ENCODE measurements at places on chromosomes 3 and 15.

DNA sequence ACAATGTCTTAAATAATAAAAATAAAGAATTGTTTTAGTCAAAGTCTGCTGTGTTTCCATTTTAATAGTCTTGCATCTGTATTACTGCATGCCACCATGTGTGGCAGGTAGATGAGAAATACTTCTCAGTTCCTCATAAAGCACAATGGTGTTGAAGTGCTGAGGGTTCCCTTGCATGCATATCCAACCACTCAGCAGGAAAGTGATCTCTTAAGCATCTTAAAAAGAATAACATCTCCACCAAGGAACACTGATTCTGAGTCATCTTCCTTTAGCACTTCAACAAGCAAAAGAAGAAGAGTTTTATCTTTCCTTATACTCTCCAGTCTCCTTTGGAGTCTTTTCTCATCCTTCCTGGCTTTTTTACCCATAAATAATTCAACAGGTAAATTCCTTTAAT is 602.0 kb downstream of the TBL1XR1 start:
- no peak for DNase-seq

DNA sequence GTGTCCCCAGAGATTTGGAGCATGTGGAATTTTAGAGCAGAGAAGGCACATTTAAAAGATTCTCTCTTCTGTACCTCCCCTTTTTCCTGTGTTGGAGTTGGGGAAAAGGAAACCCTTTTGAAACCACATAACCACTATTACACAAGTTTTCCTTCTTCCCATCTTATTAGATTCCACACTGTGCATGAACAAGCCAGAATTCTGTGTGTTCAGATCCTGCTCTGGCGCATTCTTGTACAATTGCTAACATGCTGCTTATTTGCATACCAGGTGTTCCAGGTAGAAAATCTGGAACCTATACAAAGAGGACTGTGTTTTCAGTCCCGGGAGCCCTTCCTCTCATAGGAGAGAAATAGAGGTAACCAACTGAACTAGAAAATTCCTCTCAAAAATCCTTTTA is 2.6 kb upstream of the CIB2 start:
- no peak for DNase-seq

DNA sequence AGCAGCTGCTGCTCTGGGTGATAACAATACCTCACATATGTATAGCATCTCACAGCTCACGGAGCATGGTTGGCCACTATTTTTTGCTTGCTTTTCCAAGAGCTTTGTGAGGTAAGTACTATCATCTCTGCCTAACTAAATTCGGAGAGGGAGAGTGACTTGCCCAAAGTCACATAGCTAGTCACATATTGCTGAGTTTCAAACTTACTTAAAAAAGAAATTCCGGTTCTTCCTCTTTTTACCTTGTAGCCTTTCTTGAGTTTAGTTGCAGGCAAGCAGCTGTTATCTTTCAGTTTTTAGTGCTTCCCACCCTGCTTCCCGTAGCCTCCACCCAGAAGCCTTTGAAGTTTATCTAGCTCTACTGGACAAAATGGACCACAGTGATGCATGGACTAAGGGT is 309.2 kb downstream of the PDCD6IP start:
- no peak for DNase-seq

GRCh38 chr3:145422556-145422955 is 738.4 kb downstream of the PLOD2 start:
- no peak for DNase-seq

- no peak for DNase-seq
These were observed 424.6 kb downstream of the FGF12 start for GRCh38 chr3:192302721-192303120.

- no peak for DNase-seq
These were observed 25.1 kb downstream of the SHISA5 start for GRCh38 chr3:48478626-48479555.

- DNase-seq = no peak
These were observed 67.1 kb upstream of the CDV3 start for GRCh38 chr3:133506215-133506901.

GRCh38 chr3:194607592-194608389 is 25.4 kb downstream of the TMEM44 start:
- DNase-seq = no peak

- no peak for DNase-seq
These were observed 40.3 kb downstream of the RGMA start for GRCh38 chr15:93048759-93049161.

GRCh38 chr3:134852132-134852531 is 57.1 kb downstream of the EPHB1 start:
- DNase-seq = no peak

GRCh38 chr15:49075881-49076280 is 29.6 kb upstream of the SECISBP2L start:
- no peak for DNase-seq

- peak; percentile 88 for DNase-seq
These were observed 14.2 kb upstream of the ANKDD1A start for GRCh38 chr15:64897345-64897985.

- DNase-seq = peak; percentile 23
These were observed 2.9 kb upstream of the C15orf39 start for GRCh38 chr15:75198560-75199356.

DNA sequence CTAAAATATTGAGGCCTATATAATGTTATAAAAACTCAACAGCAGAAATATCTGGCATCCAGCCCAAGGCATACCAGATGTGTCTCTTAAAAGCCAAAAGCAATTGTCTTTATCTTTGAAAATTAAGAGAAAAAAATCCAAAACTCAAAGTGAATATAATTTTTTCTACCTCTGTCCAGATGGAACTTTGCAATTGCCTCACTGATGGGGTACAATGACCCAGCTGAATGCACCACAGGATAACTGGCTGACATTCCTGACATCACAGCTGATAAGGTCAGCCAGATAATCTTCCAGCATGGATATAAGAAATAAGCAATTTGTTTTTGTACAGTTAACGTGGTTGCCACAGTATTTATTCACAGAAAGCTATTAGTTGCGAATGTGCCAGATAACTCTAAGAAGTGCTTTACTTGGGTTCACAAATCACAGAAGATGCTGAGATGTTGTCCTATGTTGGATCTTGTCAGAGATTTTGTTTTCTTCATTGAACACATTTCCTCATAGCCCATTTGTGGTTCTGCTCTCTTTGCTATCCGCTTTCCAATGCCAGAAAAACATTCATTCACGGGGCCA is 566.9 kb upstream of the CCDC54 start:
- DNase-seq = no peak

DNA sequence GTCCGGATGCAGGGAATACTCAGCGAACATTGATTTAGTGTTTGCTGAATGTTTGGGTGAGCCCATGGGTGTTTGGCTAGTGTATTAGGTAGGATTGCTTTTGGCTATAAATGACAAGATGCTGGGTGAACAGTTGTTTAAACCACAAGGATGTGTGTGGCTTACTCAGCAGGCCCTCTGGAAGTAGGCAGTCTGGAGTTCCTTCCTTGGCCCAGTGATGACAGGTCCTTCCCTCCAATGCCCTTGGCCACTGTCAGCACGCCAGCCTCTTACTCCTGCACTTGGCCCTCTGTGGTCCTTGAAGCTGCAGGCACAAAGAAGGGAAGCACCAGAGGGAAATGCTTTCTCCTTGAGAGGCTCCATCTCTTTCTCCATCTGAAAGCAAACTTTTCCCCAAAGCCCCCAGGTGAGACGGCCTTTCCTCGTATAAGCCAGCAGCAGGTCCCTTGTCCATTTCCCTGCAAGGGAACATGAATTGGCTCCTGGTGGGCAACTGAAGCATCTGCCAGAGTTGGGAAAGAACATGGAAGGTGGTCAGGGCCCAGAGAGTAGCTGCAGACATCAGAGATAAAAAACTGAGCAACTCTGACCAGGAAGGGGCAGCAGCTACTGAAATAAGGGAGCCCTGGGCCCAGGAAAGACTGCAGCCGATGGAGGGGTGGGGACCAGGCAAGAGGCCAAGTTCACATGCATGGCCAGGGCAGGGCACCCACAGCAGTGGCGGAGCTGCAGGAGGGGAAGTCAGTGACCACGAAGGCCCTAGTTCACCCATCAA is 105.0 kb downstream of the TPRA1 start:
- DNase-seq = no peak

- DNase-seq = peak; percentile 61
These were observed 775 bp downstream of the C3orf33 start for GRCh38 chr3:155805204-155805801.

- DNase-seq = no peak
These were observed 147.2 kb downstream of the FOXP1 start for GRCh38 chr3:71436337-71436736.

DNA sequence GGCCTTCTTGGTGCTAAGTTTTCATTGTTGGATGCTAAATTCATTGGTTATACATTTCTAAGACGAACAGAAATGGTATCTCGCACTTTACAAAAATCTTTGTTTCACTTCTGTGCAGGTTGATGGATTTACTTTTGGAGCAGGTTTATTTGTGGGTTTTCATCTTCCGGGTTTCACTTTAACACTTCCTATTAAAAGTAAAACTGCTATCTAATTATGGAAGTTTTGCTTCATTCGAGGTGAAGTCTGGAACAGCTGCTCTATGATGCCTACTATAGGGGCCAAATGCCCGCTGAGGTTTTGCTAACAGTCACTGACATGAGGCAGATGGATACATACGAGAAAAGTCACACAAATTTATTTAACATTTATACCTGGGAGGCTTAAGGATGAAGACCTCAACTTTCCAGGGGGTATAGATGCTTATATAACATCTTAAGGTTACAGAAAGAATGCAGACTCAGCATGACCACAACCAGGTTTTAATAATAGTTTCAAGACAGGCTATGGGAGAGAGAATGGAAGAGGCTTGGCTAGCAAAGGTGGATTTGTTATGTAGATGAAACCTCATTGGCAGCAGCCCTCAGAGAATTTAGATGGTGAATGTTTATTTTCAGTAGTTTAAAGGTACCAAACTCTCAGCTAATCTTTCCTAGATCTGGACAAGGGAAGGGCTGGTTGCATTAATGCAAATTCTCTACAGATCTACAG is 54.2 kb downstream of the OSTN start:
- no peak for DNase-seq

- no peak for DNase-seq
These were observed 63.0 kb upstream of the LMCD1 start for GRCh38 chr3:8438507-8439079.

- DNase-seq = no peak
These were observed 510.1 kb upstream of the CFAP20DC start for GRCh38 chr3:59559721-59560435.

DNA sequence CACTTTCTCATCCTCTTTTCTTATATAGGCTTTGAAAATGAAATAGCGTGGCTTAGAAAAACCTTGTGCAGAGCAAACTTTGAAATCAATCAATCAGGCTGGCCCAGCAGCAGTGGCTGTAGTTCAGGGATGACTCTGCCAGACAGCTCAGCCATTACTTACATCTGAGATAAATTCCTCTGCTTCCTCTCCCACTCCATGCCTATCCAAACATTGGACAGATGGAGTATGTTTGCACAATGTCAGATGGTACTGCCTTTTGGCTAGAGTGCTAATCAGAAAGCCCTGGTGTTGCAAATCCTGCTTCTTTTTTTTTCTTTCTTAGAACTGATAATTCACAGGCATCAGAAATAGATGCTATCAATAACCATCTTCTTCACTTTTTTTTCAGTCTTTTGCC is 1065.1 kb downstream of the AGBL1 start:
- no peak for DNase-seq

- no peak for DNase-seq
These were observed 8.7 kb downstream of the SRP14 start for GRCh38 chr15:40029979-40030893.

DNA sequence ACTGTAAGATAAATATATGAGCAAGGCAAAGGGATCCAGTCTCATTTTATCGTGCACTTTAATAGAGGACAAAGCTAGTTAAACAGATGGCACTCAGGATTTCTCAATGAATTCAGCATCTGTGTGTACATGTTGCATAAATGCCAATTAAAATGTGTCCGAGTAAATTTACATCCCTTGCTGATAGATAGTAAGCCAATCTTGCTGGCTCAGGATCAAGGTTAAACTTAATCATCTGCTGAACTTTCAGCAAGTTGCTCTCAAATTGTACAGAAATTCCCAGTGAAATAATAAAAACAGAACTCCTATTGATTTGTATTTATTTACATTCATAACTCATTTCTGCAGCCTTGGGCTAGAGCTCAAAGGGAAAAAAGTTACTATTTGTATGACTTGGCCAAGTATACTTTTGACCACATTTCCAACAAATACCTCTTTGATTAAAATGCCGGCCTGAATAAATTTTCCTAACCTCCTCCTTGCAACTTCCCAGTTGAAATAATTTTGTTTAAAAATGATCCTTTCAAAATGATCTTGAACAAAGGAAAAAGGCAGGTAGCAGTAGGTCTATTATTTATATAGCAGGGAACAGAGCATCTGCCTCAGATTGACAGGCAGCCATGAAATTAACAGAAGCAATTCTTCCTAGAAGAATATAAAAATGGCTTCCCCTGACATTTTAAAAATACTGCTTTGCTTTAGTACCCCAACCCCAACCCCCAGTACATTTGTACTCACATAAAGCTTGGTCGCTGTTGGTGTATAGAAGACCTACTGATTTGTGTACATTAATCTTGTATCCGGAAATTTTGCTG is 1001.9 kb downstream of the ROBO1 start:
- DNase-seq = no peak
